Stimulated activated CD8-positive, alpha-beta memory T cell treated with anti-CD3 and anti-CD28 coated beads, Interleukin-4, amount 100 ng/mL, for 1 hour (primary cell): ENCODE measurements at places on chromosomes 3 and 15.

DNA sequence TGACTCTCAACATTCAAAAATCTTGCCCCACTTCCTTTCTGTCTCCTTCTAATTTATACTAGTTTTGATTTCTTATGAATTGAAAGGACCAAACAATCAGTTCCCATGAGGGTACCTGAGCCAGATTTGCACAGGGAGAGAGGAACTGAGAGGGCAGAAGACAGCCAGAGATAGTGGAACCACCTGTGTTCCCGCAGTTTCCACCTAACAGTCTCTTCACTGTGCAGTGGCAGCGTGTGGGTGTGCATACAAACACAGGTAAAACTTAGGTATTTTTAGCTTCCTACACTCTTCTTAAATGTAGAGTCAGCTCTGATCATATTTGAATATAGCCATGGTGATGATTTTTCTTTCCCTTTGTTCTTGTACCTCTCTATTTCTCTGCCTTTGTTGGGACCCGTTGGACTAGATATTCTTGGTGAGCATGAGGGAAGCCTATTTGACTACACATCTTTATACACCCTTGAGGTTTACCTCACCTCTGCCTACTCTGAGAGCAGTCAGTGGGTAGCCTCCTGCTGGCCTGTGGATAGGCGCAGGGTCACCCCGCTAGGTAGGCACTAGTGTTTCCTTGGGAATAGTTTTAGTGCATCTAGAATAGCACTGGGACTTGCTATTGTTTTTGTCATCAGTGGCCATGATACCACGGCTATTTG is 58.8 kb downstream of the MAP3K13 start:
- DNase-seq: no peak

DNA sequence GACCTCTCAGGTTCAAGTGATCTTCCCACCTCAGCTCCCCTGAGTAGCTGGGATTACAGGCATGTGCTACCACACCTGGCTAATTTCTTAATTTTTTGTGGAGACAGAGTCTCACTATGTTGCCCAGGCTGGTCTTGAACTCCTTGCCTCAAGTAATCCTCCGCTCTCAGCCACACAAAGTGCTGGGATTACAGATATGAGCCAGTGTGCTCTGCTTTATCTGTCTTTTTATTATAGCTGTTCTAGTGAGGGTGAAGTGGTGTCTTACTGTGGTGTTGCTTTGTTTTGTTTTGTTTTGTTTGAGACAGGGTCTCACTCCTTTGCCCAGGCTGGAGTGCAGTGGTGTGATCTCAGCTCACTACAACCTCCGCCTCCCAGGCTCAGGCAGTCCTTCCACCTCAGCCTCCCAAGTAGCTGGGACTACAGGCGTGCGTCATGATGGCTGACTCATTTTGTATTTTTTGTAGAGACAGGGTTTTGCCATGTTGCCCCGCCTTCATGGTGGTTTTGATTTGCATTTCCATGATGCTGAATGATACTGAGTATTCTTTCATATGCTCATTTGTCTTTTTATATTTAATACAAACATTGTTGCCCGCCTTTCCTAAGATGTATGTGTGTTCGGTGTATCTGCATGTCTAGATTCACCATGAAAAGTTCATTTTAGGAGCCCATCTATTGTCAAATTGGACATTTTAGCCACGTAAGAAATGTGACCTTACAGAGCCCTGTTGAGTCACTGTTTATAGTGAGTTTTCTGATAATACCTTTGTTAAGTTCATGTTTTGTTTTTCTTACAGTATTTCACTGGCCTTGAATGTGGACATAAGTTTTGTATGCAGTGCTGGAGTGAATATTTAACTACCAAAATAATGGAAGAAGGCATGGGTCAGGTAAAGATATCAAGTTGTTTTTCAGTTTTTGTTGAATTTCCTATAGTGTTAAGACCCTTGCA is 80.6 kb downstream of the ARIH1 start:
- DNase-seq: no peak

- DNase-seq: no peak
Observed at GRCh38 chr15:64216730-64217428, 54.1 kb upstream of the PPIB start.

- DNase-seq: no peak
Observed at GRCh38 chr3:6717026-6717943, 143.6 kb upstream of the GRM7 start.

DNA sequence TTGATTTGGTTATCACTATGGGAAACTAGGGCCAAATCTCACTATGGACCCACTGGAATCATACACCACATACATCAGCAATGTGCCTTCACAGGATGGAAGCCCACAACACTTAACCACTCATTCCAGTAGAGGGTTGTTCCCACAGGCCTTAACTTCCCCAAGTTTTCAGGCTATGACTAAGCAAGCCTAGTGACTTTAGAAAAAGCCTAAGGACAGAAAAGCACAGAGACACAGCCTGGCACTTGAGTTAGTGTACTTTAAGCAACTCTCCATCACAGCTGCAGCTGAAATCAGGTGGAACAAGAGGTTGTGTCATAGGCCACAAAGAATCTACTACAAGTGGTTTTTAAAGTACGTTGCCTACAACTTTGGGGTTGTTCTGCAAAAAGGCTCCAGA is 128.7 kb downstream of the LRRN1 start:
- no peak for DNase-seq

DNA sequence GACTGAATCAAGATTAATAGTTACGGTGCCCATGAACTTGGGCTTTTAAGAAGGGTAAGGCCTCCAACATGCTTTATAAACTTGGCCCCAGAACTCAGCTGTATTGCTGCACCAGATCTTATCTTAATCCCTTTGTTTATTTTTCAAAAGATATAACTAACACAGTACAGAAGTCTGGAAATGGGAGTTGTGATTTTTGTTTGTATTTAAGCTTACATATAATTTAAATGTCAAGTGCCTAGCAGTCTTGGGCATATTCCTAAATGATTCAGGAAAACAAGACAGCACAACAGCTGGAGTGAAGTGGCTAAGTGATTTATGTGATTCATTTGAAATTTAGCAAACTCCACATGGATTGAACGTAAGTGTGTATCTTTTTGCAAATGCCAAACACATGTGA is 56.2 kb downstream of the NBEAL2 start:
- DNase-seq: no peak

GRCh38 chr3:194141415-194142155 is 5.6 kb downstream of the HES1 start:
- DNase-seq: no peak

DNA sequence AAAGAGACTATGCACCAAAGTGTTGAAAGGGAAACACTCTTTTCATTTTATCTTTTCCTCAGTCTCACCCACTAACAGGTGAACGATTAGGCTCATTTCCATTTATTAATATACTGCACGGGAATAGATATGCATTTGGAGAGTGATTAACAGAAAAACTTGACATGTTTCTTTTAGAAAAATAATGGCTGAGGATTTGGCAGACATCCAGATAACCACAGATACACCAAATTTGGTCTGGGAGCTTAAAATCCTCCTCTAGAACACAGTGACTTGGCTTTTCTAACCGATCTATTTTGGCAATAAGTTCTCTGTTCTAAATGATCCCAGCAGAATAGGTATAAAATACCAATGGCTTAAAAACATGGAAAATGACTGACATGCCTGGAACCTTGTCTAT is 459.3 kb upstream of the SGO1 start:
- no peak for DNase-seq

GRCh38 chr15:69679623-69680228 is 227.1 kb downstream of the RPLP1 start:
- DNase-seq: no peak

DNA sequence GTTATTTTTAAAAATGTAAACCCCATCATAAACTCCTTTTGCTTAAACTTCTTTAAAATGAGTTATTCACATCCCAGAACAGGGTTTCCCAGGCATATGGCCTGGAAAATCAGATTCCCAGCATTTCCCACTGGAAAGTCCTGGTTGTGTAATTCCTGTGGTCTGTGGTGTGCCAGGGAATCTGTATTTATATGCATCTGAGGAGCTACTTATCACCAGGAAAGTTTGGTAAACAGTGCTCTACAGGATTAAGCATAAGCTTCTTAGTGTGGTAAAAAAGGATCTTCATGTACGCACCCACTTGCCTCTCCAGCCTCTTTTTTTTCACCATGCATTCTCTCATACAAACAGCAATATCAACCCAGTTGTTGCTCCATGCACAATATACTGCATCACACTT is 28.2 kb downstream of the MEIS2 start:
- no peak for DNase-seq

- DNase-seq: no peak
Observed at GRCh38 chr15:86735247-86736040, 655.8 kb downstream of the AGBL1 start.

DNA sequence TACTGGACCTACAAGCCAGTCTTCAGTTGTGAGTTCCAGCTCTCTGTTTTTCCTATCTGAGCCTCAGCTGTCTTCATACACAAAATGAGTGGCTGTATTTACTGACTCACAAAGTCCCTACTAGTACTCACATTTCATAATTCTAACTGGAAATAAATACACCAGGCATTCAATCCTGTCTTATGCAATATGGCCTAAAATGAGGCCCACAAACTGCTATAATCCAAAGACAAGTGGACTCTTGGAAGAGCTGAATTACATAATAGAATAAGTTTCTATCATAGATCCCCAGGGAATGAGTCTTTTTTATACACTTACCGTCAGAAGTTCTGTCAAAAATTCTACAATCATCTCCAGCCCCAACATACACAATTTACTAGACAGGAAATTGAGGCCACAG is 211.9 kb downstream of the LRRN1 start:
- DNase-seq: no peak

DNA sequence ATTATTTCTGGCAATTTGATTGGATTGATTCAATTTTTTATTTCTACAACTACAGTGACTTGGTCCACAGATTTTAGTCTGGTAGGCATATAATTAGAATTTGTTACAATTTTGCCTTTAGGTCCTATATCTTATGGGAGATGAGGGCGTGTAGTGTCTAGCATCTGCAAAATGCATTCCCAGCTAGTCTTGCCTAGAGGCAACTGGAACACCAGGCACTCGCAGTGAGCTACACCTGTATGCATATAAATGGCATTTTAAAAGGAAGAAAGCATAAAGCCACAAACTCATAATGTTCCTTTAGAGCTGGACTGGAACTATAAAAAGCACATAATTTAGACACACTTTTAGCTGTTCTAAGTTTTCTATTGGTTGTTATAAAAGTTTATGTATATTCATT is 17.9 kb upstream of the SPPL2A start:
- no peak for DNase-seq

GRCh38 chr3:23271876-23272741 is 69.0 kb downstream of the UBE2E2 start:
- no peak for DNase-seq

GRCh38 chr15:100694381-100695021 is 92.1 kb downstream of the ASB7 start:
- DNase-seq: no peak

GRCh38 chr3:5026046-5026362 is 46.8 kb downstream of the BHLHE40 start:
- DNase-seq: no peak

DNA sequence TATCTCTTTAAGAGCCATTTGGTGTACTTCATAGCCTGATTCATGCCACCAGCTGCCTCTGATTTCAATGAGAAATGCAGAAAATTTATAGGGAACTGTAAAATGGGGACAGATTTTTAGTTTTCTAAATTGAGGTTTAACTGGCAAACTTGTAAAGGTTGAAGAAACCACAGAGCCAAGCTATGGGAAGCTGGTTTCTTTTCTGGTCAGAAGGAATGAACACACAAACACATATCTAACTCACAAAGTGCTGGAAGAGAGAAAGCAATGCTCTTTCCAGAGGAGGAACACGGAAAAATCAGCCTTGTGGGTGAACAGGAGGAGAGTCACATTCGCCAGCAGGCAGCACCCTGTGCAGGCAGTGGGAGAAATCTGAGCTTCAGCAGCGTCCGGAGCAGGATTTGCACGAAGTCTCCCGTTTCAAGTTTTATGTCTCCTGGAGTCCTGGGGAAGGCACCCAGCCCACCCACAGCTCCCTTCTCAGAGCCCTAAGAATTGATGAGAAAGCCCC is 481 bp downstream of the MASP1 start:
- no peak for DNase-seq

GRCh38 chr3:12280357-12280806 is 8.5 kb upstream of the PPARG start:
- DNase-seq: no peak

DNA sequence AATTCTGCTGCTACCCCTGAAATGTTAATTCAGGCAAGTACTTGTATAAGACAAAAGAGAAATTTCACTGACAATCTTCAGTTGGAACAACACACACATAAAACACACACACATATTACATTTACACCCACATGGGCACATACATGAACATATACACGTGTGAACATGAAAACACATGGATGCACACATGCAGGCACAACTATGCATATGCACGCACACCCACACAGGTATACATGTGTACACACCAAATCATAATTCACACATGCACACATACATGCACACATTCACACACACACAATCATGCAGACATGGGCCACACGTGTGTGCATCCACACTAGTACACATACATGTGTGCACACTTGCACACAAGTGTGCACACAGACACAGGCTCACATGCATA is 277.8 kb downstream of the OCA2 start:
- DNase-seq: no peak

- DNase-seq: no peak
Observed at GRCh38 chr3:64644483-64644882, 43.3 kb downstream of the ADAMTS9 start.

GRCh38 chr3:5357089-5357488 is 169.6 kb downstream of the EDEM1 start:
- DNase-seq: no peak

- DNase-seq: no peak
Observed at GRCh38 chr3:189779166-189779565, 148.0 kb downstream of the TP63 start.

DNA sequence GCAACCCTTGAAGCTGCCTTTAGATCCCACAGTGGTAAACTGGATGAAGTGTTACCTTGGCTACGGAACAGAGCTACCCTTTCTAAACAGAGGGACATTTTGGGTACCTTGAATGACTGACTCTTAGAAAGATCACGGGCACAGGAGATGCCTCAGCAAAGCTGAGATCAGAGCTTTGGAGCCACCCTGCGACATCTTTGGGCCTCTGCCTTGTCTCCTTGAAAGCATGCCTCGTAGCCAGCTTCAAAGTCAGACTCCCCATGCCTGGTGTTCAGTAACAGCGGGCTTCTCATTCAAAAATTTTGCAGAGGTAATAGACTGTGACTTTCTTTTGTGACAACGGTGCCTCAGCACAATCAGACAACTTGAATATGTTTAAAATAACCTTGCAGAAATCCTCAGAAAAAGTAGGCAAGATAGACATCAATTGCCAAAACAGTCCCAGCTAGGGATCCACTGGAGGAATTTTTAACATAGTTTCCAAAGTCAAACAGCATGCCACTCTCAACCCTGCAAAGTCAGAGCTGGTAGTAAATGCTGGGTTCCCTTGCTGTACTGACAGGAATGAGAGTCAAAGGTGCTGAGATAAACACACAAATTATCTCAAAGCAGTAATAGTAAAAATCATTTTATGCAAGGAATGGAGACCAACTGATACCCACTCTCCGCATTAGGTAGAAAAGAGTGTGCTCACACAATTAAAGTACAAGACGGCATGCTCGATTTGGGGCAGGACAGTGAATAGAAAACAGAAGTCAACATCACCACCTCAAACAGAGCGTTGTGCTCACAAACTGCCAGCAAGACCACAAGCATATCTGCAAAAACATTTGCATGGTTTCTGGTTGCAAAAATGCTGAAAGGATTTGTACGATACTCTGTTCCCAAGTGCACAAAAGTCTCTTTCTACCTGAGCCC is 82.1 kb downstream of the MYO1E start:
- no peak for DNase-seq

- no peak for DNase-seq
Observed at GRCh38 chr15:78461171-78461888, 23.3 kb downstream of the IREB2 start.
